ENCODE measurements at places on chromosomes 1 and 21.

DNA sequence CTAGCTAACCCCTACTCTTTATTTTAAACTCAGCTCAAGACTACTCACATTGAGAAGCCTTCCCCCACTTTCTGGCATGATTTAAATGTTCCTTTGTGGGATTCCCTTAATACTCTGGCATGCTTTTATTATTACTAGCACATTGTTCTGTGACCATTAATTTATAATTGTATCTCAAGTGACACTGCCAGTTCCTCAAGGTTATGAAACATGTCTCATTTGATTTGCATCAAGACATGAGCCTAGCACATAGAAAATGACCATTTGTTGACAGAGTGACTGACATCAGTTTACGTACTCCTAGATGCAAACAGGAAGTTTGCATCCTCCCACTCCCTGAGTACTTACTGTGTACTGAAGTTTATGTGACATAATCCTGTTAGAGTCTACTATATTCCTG is 15.2 kb downstream of the RGS4 start:
- DNase-seq: no peak

- peak; percentile 75 for DNase-seq
These were observed 61.2 kb downstream of the AK4 start for GRCh38 chr1:65209005-65209885.

GRCh38 chr21:41170442-41170841 is 2.5 kb downstream of the BACE2 start:
- no peak for DNase-seq

DNA sequence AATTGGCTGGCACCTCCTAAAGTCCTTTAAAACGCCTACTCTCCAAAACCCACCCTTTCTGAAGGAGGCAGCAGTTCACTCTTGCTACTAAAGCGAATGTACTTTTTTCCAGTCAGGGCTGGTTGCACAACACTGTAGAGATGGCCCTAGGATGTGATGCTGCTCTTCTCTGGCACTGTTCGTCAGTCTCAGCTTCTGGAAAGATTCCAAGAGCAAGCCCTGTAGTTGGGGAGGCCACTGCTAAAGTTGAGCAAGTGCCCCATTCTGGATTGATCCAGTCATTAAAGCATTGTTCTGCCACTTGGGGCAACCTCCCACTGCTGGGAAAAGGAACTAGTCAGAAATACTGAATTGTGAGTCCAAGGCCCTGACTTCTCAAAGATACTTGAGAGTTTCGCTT is 28.5 kb upstream of the KCNQ4 start:
- DNase-seq: no peak

GRCh38 chr1:20732588-20733359 is at the start of gene SH2D5:
SH2D5 (minus strand) TSS chr1:20732703; CDS start chr1:20728044, 4,659 bp downstream.
- DNase-seq: peak; percentile 57

GRCh38 chr1:63524201-63524600 is 876 bp downstream of the EFCAB7 start:
- DNase-seq: peak; percentile 4

GRCh38 chr1:23772049-23772853 is 6.0 kb upstream of the PITHD1 start:
- DNase-seq: peak; percentile 83

- no peak for DNase-seq
These were observed 130.2 kb downstream of the DUSP10 start for GRCh38 chr1:221611656-221612046.

DNA sequence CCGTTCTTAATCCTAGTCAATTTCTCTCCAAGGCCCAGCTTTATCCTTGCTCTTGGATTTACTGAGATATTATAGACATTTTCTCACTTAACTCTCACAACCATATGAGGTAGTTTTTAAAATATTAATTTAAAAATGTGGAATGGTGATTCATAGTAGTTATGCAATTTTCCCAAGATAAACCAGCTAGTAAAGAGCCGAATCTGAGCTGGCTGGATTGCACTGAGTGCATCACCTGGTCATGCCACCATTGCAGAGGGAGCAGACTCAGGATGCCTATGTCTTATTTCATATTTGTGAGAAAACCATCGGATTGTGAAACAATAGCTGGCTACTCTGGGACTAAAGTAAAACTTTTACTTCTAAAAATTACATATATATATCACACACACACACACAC is 494.0 kb downstream of the KCNT2 start:
- no peak for DNase-seq

GRCh38 chr1:156643778-156644092 is 1.8 kb downstream of the BCAN start:
- DNase-seq: no peak

DNA sequence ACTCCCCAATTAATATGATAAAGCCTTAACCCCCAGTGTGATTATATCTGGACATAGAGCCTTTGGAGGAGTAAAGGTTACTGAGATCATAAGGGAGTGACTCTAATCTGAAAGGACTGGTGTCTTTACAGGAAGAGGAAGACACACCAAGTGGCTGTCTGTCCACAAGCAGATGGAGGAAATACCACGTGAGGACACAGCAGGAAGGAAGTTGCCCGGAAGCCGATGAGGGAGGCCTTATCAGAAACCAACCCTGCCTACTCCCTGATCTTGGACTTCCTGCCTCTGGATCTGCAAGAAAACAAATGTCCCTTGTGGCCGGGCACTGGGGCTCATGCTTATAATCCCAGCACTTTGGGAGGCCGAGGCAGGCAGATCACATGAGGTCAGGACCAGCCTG is 110.3 kb upstream of the CHRM3 start:
- DNase-seq: no peak

- DNase-seq: no peak
These were observed 4.8 kb upstream of the ZNF687 start for GRCh38 chr1:151277249-151277648.

- no peak for DNase-seq
These were observed 157.3 kb downstream of the CLIC6 start for GRCh38 chr21:34825948-34826548.

- DNase-seq: no peak
These were observed 103.9 kb downstream of the COLGALT2 start for GRCh38 chr1:183933528-183934179.

DNA sequence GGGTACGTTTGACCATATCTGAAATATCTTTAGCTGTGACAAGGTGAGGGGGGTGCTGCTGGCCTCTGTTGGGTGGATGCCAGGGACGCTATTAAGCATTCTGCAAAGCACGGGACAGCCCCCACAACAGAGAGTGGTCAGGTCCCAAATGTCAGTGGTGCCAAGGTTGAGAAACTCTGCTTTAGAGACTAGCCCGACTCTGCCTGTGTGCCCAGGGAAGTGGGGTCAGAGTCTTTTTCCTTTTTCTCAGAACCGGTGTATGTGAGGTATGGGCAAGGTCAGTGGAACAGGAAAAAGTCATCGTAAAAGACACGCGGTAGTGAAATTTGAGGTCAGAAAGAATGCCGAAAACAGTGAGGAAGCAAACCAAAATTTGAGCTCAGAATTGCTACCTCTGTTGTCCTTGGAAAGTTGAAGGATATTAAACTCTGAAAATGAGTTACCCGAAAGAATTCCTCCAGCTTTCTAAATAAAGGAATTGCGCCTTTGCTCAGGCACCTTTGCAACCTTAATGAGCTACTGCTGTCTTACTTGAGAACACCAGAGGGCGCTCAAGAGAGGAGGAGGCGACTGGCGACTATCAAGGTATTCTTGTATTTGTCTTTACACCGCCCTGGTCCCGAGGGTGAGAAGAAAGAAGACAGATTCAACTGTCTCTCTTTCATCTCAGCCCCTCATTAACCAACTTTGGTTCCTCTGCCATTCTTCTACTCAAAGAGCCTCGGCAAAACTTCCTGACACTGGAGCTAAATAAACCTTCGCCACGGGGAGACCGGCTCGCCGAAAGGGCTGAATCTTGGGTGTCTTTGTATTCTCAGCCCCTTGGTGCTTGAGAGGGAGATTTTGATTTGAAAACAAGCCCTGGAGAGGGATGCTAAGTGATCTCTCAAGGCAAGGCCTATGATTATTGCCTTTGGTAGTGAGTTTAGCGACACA is 85.4 kb upstream of the OLIG2 start:
- peak; percentile 20 for DNase-seq

DNA sequence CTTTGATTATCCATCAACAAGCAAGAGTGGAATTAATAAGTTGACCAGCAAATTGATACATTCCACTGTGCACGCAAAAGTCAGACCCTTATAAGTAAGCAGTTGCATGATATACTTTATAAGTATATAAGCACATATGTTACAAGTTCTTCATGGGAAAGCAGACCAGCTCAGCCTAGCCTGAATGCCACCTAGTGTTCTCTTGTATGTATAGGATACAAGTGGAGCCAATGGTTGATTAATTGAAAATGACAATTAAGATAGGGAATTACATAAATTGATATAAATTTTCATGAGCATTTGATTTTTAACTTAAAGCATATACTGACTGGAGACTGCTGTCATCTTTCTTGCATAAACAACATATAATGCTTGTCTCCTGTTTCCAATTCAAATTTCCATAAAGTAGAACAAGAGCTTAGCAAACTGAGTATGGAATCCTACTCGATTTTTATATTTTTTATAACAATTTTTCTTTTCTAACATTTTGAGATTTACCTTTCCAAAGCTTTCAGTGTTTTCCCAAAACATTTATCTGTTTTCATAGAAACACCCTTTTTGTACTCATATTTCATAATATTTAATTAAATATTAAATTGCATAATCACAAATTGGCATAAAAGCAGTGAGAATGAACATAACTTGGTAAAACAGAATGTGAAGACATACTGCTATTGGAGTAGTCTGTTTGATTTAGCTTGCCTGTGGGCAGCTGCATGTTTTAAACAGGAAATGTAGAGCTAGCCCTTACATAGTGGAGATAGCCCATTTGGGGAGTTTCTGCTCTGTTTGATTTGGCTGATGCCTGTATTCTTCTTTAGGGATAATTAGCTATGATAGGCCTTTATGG is 62.8 kb downstream of the MAGI3 start:
- DNase-seq: no peak

GRCh38 chr1:66848193-66848592 is 47.1 kb upstream of the INSL5 start:
- no peak for DNase-seq

DNA sequence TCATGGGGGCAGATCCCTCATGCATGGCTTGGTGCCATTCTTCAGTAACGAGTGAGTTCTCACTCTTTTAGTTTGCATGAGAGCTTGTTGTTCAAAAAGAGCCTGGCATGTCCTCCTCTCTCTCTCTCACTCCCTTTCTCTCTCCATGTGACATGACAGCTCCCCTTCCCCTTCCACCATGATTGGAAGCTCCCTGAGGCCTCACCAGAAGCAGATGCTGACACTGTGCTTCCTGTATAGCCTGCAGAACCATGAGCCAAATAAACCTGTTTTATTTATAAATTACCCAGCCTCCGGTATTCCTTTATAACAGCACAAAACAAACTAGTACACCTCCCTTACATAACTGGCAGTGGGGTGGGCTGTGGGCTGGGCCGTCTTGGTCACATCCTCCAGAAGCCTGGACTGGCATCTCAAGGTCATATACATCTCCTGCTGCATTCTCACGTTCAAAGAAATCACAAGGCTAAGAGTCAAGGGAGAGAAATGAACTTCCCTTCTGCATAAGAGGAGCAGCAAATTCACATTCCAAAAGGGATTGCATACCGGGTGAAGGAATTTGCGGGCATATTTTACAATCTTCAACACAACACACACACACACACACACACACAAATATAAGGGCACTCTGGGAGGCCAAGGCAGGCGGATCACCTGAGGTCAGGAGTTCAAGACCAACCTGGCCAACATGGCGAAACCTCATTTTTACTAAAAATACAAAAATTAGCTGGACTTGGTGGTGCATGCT is 2.3 kb upstream of the CCSAP start:
- no peak for DNase-seq

GRCh38 chr1:25035523-25036116 is 105.5 kb upstream of the RUNX3 start:
- DNase-seq: no peak

- DNase-seq: no peak
These were observed 321.2 kb downstream of the VAV3 start for GRCh38 chr1:107643766-107644165.

GRCh38 chr1:67376381-67376780 is 53.8 kb downstream of the SERBP1 start:
- DNase-seq: no peak

GRCh38 chr21:35984654-35985361 is 75.5 kb downstream of the SETD4 start:
- DNase-seq: no peak

DNA sequence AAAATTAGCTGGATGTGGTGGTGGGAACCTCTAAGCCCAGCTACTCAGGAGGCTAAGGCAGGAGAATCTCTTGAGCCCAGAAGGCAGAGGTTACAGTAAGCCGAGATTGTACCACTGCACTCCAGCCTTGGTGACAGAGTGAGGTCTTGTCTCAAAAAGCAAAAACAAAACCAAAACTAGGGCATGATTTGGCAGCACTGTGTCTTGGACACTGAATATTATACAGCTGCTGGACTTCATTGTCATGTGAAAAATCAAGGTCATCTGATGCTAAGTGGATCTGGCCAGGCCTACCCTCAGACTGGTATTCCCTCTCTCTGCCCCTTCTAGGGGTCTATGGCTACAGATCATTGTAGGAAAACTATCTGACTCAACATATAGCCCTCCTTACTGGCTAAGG is 55.2 kb upstream of the MRPS6 start:
- no peak for DNase-seq

- DNase-seq: no peak
These were observed 13.0 kb upstream of the MYOM3 start for GRCh38 chr1:24124980-24125379.

GRCh38 chr21:43981871-43982210 is 30.3 kb upstream of the TRAPPC10 start:
- DNase-seq: no peak

GRCh38 chr1:226365831-226366231 is 42.1 kb downstream of the PARP1 start:
- DNase-seq: no peak

DNA sequence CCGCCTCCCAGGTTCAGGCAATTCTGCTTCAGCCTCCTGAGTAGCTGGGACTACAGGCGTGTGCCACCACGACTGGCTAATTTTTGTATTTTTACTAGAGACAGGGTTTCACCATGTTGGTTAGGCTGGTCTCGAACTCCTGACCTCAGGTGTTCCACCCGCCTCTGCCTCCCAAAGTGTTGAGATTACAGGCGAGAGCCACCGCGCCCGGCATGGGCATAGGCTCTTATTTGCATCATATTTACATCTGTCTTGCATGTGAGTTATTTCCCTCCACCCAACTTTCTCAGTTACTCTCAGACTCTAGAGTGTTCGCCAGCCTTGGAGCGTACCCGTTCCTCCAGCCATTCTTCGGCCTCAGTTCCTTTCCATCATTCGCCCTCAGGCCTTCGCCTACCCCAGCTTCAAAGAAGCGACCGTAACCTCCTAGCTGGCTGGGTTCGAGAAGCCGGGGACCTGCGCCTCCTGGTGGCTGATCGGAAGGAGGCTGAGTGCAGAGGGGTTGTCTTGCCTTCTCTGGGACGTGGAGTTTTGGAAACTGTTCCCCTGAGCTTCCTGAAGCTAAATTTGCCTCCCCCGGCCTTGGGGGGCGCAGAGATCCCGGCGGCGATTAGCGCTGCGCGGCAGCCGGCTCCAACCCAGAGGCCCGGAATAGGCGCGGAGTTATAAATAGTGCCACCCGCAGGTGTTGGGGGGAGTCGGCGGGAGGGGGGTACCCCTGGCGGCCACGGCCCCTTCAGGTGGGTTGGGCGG is 3.6 kb upstream of the ZBTB7B start:
- DNase-seq: peak; percentile 75

Measured in muscle of arm (tissue), 14 donors.